HepG2 (cell line): ENCODE measurements at places on chromosomes 4 and X.

DNA sequence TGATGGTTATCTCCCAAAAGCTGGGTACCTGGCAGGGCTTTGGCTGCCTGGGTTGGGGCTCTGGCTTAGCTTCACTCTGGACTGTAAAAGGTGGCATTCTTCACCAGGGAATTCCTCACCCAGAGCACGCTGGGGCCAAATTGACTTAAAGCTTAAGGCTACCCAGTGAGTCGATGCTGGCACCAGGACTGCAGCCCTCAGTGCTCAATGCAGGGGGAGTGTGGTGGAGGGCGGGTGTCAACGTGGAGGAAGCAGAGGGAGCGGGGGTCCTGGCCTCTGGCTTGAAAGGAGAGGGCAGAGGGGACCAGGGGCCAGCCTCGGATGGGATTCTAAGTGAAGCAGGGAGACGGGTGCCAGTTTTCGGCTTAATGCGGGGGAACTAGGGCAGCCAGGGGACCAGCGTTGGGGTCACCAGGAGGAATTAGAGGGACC, 446 bp upstream of the FAM50A start:
- no peak for DNase-seq

DNA sequence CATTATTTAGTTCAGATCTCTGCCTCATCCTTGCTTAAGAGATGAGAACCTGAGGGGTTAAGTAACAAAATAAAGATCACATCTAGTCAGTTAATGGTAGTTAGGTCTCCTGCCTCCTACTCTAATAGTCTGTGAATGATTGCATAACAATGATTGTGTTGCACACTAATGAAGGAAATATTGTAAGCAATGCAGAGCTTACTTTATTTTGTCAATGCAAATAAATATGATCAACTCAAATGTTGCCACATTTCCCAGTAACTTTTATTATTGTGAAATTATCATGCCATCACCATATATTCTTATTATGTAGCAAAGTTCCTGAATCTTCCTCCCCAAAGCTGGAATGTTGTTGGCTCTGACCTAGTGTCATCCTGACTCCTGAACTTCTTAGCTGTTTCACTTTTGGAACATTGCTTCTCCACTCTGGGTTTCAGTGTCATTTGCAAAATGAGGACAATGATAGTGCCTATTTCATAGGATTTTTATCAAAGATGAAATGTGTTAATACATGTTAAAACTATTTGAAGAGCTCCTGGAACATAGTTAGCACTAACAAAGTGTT, 17.0 kb upstream of the GABRA4 start:
- no peak for DNase-seq

DNA sequence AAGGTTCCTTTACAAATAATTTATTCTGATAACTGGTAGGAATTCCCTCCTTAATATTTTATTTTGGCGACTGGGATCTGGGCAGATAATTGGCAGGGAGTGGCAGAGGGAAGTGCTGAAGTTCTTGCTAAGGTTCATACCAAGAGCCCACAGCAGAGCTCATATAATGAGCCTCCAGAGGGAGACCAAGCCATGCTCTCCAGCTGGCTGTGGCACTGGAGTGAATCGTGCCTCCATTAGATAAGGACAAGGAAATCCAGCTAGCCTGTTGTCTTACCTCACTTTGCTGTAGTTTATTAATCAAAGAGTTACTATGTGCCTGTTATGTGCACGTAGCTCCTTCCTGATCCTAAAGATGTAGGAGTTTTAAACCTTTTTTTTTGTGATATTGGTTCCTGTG, 1.3 kb downstream of the ASB12 start:
- DNase-seq: no peak

GRCh38 chr4:82798168-82799005, at the start of gene SCD5:
TSS of gene SCD5 (minus strand) at chr4:82798796. CDS start at chr4:82798537, 259 bp downstream.
- DNase-seq: no peak

DNA sequence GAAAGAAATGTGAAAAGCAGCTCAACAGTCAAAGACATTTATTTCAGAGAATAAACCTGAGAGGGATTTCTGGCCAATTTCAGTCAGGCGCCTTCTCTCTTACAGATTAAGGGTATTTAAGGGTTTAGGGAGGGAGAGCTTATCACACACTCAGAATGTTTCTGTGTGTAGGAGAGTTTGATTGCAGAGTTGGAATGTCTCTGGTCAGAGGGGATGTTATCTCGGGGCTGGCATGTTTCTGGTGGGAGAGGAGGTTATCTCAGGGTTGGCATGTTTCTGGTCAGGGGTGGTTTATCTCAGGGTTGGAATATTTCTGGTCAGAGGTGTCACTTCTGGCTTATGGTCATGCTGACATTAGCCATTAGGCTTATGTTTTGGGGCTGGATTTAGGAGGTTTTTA, 1920.5 kb upstream of the PCDH7 start:
- DNase-seq: no peak

- no peak for DNase-seq
Observed at GRCh38 chr4:2260344-2261109, 1.4 kb downstream of the MXD4 start.

DNA sequence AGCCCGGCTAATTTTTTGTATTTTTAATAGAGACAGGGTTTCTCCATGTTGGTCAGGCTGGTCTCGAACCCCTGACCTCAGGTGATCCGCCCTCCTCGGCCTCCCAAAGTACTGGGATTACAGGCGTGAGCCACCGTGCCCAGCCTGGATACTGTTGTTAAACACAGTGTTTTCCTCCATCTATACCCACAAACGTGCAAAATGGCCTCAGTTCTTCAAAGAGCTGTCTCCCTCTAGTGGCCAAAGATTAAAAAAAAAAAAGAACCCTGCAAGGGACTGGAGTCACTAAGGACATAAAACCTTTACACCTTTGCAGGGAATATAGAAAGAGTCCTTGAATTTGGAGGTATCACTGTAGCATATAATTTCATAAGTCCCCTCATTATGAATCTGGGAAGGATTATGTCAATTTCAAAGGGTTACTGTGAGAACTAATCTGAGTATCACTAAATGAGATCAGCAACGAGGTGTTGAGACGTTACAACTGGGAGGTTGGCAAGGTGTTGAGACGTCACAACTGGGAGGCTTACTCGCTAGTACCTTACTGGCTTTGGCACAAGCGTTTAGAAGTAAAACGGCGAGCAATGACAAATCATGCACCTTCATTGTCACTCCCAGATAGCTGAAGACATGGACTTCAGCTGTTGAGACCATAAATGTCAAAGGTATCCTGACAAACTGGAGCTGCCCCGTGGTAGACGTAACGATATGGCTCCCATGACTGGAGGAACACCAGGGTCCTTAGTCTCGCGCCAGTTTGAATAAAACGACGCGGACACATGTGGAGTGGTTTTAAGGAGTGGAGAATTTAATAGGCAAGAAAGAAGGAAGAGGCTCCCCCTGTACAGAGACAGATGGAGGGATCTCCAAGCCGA, 33.4 kb upstream of the ENPP6 start:
- peak; percentile 71 for DNase-seq

- no peak for DNase-seq
Observed at GRCh38 chrX:108025954-108026600, 18.8 kb upstream of the VSIG1 start.
